ENCODE measurements at places on chromosomes 5 and 9.

- peak; percentile 31 for DNase-seq
Observed at GRCh38 chr5:137036640-137037039, 462.5 kb downstream of the SPOCK1 start.

- no peak for DNase-seq
Observed at GRCh38 chr5:22044229-22044628, 808.9 kb downstream of the CDH12 start.

- no peak for DNase-seq
Observed at GRCh38 chr5:25516141-25516540, 871.4 kb upstream of the CDH10 start.

DNA sequence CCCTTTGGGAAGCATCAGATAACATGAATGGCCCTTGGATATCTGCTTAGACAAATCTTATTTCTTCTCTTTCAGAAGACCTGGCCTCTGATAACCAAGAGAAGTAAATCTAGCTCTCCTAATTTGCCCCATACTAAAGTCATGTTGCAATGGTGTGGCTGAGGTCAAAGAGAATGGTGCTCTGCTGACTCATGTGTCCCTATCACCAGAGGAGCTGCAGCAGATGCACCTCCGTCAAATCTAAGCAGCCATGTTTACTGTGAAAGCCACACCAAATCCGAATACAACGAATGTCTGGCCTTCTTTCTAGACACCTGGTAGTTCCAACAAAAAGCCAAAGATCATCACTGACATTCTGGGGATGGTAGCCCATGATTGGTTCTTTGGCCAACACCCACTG is 23.2 kb downstream of the RETREG1 start:
- no peak for DNase-seq

GRCh38 chr9:13614060-13614459 is 334.6 kb upstream of the MPDZ start:
- no peak for DNase-seq

DNA sequence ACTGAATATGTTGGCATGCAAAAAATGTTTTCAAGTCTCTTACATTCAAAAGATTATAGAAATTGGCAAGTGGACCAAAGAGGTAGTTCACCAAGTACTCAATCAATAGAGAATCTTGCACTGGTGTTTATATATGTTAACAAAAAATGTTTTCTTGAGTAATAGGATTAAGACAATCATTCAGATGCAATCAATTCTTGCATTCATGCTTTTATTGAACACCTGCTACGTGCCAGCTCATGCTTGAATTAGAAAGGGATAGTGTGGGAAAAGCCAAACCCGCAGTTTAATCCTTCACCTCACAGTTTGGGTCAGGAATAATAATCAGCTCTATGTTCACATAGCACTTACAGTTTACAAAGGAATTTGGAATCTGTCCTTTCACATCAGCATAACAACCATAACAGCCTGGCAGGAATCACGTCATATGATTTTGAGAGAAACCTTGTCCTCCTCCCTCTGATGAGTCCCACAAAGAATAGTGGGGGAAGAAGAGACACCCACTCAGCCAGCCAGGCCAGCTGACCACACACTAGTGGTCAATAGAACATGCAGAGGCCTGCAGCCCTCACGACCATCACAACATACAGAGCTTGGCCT is 36.8 kb upstream of the FRRS1L start:
- DNase-seq: no peak

DNA sequence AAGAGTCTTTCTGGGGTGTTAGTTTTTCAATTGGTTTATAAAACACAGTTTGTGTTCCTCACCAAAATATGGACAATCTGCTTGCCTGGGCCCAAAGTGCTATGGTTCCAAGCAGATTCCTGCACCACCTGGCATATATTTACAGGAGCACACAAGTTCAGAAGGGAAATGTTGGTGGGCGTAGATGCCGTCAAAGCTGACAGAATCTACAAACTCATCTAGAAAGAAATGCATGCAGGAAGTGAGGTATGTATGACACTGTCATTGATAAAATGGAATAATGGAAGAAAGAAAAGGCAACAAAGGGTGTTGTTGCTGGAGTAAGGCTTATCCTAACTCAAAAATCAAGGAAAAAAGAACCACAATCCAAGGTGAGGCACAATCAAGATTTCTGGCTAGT is 225.8 kb downstream of the MLLT3 start:
- DNase-seq: no peak

- DNase-seq: peak; percentile 45
Observed at GRCh38 chr5:24644761-24645160, at the start of gene CDH10. Gene CDH10, minus strand, starts transcription at chr5:24644978. Its CDS starts 51,488 bp downstream, at chr5:24593490.

DNA sequence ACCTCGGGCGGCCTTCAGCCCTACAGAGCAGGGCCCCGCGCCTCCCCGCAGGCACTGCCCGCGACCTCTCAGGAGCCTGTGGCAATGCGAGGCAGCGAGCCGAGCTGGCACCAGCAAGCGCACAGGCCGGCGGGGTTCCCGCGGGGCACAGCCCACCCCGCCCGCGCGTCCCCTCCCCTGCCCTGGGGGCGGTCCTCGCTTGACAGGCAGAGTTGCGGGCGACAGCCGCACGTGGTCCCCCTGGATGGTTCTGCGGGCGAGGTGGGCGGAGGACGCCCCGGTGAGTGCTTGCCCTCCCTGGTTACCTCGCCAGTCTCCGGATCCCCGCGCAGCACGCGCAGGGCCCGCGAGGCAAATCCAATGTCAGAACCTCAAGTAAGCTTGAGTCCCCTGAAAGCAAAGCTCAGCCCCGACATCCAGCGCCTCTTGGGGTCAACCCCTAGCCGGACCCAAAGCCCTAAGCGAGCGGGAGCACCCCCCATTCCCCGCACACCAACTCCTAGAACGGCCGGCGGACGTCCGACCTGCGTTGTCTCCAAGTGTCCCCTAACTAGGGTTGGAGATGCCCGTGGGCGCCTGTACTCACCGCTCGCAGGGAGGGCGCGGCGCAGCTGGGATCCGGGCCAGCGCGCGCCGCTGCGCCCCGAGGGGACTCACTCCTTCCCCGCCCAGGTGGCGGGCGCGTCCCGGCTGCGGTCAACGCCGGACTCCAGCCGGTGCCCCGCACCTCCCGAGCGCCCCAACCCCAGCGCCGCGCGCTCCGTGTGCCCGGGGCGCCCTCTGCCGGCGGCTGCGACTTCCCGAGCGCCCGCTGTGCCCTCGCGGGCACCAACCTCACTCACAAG is at the start of gene DRD1:
TSS of gene DRD1 (minus strand) at position 123 of the 845 bp plus-strand sequence. CDS start 1,083 bp downstream, outside the sequence.
- DNase-seq: peak; percentile 75

DNA sequence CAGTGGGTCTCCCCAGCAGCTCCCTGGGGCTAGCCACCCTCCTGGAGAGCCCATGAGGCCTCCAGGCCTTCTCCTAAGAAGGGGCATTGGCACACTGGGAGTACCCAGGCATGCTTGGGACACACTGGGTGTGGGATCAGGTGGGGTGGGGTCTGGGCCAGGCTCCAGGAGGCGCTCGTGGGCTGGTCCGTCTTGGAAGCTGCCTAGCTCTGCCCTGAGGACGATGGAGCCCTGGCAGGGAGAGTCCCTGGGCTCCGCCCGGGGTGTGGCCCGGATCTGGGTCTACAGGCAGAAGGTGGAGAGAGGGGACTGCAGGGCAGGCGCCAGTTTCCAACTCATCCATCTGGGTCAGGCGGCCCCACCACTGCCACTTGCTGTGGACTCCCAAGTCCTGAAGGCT is 2.4 kb downstream of the PRRX2 start:
- no peak for DNase-seq

GRCh38 chr5:115461093-115461492 is 83.5 kb downstream of the FEM1C start:
- no peak for DNase-seq

DNA sequence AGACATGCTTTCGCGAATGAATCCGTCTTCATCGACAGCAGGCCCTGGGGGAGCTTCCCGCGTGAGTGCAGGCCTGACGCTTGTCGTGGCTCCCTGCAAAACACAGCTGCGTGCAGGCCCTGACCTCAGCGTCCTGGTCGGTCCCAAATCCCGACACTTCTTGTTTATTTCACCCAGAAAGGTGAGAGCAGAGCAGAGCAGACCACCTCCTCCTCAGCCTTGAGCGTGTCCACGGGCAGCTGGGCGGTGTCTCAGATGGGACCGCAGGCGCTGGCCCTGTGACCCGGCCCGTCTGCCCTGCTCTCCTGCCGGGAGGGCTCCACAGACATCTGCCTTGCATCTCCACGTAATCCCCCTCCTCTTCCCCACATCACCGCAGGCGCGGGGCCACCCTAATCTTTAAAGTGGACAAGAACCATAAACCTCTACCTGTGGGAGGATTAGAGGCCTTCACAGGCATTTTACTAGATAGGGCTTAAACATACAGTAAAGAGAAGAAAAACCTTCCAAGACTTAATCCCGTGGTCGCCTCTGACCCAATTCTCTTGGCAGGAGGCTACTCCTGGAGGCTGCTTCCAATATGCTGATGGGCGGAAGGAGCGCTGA is 7.5 kb upstream of the LHX3 start:
- DNase-seq: no peak

DNA sequence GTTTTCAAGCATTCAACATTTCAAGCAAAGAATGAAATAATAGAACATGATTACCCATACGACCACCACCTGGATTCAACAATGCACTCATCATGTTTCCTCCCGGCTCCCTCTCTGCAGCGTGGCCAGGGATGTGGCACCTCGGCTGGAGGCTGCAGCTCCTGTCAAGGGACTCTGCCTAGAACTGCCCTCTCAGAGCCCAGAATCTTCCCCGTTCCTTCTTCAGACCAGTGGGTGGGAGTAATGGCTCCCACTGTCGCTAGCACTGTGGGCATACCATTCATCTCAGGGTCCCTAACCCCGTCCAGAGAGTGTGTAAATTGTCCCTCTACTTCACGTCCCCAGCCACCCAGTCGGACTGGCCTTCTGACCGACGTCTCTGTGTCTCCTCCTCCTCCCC is 118.6 kb upstream of the COL5A1 start:
- no peak for DNase-seq

DNA sequence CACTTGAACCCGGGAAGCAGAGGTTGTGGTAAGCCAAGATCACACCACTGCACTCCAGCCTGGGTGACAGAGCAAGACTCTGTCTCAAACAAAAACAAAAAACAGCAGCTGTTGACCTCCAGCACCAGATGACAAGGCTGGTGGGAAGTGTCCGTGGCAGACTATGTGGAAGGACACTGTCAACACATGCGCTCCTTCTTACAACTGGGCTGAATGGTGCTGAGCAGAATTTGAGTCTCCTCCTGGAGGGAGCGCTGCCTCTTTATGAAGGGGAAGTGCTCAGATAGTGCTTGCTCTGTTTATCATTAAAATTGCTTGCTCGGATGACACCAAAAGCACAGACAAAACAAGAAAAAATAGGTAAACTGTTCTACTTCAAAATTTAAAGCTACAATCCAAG is 9.2 kb upstream of the CFAP157 start:
- DNase-seq: no peak

- no peak for DNase-seq
Observed at GRCh38 chr5:156715287-156715686, 134.8 kb upstream of the PPP1R2B start.

DNA sequence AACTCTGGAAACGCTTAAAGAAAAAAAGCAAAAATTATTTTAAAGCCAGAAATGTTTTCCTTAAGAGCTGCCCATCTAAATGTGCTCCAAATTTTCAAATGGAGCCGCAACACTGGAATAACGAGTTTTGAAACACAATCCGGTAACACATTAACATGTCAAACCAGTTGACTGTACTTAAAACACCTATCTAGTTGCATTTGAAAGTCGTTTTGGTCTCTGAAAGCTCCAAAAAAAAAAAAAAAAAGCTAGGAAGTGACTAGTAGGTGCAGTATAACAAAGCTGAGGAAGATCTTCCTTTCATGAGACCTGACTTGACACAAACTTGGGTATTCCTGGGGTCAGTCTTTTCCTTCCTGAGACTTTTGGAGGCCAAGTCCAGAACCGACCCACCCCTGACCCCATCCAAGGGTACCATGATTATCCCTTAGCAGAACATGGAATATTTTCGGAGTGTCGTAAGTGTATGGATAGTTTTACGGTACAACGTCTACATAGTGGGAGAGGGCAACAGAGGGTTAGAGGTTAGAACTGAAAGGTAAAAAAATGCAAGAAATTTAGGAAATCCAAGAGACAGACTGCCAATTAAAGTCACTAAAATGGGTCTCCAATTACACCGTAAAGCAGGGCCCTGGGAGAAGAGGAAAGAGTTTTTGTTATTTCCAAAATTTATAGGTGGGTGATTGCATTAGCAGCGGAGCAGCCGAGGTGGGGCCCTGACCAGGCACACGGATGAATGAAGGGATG is 812 bp downstream of the CETN3 start:
- DNase-seq: no peak

DNA sequence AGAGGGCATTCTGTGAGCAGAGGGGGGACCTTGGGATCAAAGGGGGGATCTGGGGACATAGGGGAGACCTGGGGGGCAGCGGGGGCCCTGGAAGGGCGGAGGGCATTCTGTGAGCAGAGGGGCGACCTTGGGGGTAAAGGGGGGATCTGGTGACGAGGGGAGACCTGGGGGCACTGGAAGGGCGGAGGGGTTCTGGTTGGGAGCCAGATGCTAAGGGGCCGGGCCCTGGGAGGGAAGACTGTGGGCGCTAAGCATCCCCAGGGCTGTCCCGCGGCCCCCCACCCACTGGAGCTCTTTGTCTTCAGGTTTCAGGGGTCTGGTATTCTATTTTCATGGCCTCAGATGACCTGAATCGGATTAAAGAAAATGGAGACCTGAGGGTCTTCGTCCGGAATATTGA is 748 bp downstream of the LCN9 start:
- no peak for DNase-seq

- no peak for DNase-seq
Observed at GRCh38 chr5:159933531-159934485, 17.5 kb downstream of the ADRA1B start.

DNA sequence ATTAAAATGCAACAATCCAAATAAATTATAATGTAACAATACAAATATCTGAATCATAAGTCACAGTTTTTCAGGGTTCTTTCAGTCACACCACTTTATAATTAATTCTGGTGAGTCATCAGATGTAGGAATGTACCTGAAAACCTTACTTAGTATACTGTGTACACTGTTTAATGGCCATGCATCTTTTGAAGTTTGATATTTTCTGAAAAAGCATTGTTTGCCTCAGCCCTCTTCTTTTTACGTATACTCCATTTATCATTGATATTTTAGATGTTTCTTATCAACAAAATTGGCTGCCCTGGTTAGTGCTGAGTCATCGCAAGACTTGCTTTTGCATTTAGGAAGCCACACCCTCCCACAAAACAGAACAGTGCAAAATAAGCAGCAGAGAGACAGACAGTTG is 218.6 kb downstream of the PJA2 start:
- DNase-seq: no peak

- no peak for DNase-seq
Observed at GRCh38 chr9:4192450-4192849, 107.4 kb downstream of the GLIS3 start.

Measured in right kidney (tissue), 9 donors.